ENCODE measurements at places on chromosomes 4 and X.

DNA sequence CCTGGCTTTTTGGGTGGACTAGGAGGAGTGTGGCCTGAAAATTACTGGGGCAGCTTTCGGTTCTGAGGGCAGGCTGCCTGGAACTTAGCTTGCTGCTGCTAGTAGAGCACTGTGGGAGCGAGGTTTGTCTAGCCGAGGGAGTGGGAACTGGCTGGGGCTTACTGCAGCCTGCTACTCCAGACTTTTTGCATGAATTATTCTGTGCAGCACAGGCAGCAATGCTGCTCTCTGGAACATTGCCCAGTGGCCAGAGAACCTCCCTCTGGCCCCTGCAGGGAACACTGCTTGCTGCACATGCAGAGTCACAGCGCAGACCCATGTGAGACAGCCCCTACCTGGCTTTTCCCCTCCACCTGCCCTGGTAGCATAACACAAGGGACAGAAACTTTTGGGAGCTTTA is 263.9 kb upstream of the SLITRK2 start:
- no peak for DNase-seq

DNA sequence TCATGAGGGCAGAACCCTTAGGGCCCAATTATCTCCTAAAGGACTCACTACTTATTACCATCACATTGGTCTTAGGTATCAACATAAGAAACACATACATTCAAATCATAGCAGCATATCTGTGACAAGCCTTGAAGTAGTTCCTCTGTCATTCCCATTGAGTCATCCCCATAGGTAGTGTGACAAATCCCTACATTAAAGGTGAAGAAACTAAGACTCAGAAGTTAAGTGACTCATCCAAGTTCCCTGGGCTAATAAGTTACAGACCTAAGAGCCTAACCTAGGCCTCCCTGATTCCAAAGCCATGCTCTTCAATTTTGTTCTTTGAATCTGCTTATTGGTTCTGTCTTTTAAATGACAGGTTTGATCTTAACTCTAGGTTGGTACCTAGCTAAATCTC is 58.2 kb downstream of the CD38 start:
- DNase-seq: no peak

GRCh38 chr4:16461362-16461761 is 235.1 kb upstream of the TAPT1 start:
- no peak for DNase-seq

GRCh38 chr4:102355748-102356147 is 10.5 kb upstream of the SLC39A8 start:
- no peak for DNase-seq

GRCh38 chr4:153156721-153157120 is 47.5 kb upstream of the TRIM2 start:
- DNase-seq: no peak

DNA sequence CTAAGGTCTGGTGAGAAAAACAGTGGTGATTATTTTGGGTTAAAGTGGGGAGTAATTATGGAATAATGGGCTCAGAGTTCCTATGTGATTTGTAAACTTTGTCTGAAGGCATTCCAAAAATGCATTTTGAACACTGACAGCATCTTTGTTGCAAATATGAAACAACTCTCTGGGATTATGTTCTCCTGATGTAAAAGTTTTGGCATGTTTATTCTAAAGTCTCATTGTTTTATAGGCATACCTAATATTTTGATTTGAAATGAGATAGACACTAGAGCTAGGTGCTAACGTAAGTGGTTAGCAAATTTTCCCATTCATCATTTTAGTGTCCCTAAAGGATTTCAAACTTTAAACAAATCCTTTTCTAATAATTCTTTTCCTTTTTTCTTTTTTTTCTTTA is 140.9 kb upstream of the ANXA3 start:
- DNase-seq: no peak

DNA sequence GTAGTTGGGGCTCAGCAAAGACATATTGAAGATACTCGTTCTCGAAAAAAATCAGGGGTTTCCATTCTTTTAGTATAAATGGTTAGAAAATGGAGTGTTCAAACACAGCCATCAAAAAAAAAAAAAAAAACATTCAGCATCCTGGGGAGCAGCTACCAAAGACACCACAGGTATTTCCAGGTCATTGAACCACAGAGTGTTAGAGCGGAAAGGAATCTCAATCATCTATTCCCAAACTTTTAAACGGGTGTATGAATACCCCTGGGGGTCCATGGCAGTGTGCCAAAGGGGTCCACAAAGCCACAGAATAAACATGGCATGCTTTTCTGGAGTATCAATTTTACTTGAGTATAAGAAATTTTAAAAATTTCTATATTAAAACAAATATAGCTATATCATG is 6.9 kb upstream of the FGF16 start:
- DNase-seq: no peak

DNA sequence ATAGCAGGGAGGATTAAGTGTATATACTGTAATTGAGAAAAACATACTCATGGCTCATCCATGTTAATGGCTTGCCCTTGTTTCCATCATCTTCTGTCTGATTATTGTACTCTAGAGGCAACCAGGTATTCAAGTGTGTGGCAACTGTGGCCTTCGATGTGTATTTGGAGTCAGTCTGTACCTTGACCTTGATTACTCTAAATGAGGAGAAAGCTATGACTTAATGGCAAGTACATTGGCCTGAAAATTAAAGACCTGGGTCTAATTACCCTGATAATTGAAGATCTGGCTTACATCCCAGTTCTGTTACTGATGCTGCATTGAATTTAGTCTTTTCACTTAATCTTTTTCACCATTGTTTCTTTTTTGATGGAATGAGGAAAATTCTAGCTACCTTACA is 409.2 kb downstream of the CCSER1 start:
- DNase-seq: no peak

Measured in heart left ventricle (tissue), 16 donors.